ENCODE measurements at places on chromosomes 7 and 10.
A peak's percentile ranks its signal among the peaks of the same experiment; 100 is the strongest.

GRCh38 chr10:17835688-17836087 lies 26.5 kb downstream of the MRC1 start:
- peak; percentile 68 for DNase-seq

- DNase-seq: no peak
These were observed 85.4 kb downstream of the RNF32 start for GRCh38 chr7:156725936-156726335.

GRCh38 chr7:51012569-51013217 lies 230.0 kb upstream of the GRB10 start:
- DNase-seq: no peak

DNA sequence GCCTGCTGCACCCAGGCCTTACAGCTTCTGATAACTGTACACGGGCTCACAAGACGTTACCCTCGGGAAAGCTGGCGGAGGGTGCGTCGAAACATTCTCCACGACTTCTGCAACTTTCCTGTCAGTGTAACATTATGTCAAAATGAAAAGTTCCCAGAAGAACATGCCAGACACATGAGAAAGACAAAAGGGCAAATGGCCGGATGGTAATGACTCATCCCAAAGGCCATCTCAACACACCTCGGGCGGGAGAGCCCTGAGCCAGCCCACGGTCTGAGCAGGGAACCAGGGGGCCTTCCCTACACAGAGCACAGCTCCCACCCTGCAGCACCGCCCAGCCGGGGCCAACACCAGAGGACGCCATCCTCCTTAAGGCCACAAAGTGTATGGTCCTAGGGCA lies 118.7 kb downstream of the MAD1L1 start:
- peak; percentile 38 for DNase-seq

DNA sequence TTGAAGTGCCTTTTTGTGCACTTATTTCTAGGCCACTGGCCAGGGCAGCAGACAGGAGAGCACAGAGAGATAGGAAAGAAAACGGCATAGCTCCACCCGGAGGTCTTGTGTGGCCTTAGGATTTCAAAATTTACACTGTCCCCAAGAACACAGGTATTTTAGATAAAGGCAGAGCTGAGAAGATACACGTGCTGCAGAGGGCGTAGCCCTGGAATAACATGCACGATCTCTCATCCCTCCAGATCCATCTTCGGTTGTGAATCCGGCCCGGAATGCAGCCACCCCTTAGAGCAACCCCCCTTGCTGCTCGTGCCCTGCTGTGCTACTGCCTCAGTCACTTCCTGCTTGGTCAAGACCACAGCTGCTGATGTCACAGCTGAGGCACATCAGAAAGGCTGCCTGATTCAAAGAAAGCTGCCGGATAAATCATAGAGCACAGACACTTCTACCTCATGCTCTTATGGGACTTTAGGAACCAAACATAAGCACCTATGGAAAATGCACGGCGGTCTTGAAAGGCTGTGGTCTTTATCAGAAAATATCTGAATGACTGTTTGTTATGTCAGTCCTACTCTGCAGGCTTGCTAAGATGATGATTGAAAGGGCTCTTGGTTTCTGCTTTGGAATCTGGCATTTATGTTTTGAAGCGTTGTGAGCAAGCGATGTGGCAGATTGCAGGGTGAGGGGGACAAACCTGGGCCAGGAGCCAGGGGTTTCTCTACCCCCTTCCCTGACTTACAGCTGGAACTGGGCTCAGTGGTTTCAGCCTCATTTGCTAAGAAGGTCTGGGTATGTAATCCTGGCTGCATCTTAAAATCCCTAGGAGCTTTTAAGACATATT lies 152.0 kb downstream of the SVIL start:
- DNase-seq: peak; percentile 10

DNA sequence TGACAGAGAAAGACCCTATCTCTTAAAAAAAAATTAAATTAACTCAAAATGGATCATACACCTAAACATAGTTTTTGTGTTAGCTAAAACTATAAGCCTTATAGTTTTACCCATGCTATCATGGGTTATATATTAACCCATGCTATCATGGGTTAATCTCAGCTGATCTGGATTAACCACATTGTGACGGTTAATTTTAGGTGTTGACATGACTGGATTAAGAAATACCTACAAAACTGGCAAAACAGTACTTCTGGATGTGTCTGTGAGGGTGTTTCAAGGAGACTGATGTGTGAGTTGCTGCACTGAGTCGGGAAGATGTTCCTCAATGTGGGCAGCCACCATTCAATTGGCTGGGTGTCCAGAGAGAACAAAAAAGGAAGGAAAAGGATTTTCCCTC lies 44.3 kb upstream of the FXYD4 start:
- no peak for DNase-seq

DNA sequence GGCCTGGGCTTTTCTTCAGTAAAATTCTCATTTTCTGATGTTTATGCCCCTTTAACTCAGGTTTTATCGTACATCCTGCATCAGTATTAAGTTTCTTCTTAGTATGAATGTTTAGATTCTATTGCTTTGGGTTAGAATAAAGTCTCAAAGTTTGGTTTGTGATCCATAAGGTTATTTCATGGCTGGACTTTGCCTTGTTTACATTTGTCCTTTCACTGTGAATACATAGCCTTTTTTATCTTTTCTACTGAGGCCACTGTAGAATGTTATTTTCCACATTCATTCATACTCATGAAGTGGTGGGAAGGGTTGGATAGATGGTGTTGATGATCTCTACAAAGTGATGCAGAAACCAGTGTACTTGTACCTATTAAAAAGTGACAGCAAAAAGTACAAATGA lies 59.8 kb downstream of the CCSER2 start:
- DNase-seq: no peak

DNA sequence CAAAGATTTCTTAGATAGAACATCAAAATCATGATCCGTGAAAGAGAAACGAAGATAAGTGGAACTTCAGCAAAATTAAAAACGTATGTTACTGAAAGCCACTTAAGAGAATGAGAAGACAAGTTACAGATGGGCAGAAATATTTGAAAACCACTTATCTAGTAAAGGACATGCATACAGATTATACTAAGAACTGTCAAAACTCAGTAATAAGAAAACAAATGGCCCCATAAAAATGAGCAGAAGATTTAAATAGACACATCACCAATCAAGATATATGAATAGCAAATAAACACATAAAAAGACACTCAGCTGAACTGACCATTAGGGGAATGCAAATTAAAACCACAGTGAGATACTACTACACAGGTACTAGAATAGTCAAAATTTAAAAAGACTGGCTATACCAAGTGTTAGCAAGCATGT lies 343.7 kb downstream of the PTEN start:
- no peak for DNase-seq

DNA sequence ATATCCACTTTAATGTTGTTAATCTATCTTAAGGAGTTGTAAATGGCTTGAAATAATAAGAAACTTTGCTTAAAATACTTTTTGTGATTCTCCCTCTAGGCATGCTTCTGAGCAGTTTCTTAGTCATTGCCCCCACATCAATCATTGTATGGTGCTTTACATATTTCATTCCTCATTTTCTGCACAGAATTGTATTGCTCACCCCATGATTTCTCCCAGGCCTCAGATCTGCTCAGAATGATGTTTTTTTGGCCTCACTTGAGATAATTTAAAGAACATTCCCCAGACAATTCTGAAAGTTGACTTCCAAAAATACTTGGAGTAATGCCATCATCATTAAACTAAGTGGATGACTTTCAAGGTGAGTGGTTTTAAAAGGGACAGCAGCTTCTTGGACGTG lies 82.1 kb upstream of the PRPS1L1 start:
- DNase-seq: no peak

DNA sequence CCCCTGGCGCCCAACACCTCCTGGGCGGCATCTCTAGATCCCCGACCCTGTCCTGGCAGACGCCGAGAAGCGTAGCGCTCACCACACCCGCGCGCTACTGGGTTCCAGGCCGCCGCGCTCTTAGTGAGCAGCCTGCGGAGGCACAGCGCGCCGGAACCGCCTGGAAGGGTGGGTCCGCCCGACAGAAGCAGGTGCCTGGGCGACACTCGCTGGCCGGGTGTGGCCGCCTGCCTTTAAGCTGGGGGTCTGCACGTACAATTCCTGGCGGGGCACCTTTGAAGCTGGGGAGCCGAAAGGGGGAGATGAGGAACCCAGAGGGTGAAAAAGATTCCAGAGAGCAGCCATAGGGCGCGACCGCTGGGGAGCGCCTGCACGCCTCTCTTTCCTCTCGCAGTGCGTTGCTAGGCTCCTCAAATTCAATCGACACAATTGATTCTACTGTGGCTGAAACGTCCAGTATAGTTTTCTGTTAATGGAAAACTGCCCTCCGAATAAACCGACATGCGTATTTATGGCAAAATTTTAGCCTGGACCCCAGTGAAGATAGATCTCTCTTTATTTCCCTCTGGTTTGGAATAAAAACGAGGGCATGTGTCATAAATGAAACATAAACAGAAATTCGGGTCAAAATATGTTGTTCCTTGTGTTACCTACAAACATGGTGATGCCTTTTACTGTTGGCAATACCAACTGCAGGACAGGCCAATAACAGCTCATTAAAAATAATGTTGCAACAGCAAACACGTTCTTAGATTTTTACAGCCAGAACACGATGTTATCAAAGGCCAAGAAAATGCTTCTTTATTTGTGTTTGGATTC lies 4.6 kb downstream of the HMX3 start:
- no peak for DNase-seq

- DNase-seq: no peak
These were observed 69.3 kb downstream of the ADRA2A start for GRCh38 chr10:111146025-111146640.

DNA sequence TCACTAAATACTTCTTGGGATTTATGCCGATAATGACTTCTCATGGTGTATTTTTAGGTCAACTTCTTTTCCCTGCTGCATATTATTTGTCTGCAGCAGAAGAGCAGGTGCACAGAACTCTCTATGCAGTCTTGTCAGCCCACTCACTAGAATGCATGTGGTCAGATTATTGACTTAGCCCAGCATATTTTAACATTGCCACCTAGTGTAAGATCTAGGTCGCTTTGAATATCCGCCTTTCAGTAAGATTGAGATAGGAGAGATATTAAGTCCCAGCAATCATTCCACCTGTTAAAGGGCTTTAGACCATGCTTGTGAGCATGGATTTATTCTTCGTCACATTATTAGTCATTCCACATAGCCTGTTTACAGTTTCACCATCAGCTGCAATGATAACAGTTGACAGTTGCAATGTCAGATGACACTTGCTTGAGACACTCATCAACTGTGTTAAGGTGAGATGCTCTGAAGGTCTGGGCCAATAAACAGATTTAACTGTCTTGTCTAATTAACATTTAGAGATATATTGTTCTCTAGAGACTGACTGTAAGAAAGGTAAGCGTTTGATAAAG lies 491.7 kb downstream of the ARL4A start:
- DNase-seq: no peak

- no peak for DNase-seq
These were observed 88.6 kb downstream of the SEC23IP start for GRCh38 chr10:119980956-119981750.

DNA sequence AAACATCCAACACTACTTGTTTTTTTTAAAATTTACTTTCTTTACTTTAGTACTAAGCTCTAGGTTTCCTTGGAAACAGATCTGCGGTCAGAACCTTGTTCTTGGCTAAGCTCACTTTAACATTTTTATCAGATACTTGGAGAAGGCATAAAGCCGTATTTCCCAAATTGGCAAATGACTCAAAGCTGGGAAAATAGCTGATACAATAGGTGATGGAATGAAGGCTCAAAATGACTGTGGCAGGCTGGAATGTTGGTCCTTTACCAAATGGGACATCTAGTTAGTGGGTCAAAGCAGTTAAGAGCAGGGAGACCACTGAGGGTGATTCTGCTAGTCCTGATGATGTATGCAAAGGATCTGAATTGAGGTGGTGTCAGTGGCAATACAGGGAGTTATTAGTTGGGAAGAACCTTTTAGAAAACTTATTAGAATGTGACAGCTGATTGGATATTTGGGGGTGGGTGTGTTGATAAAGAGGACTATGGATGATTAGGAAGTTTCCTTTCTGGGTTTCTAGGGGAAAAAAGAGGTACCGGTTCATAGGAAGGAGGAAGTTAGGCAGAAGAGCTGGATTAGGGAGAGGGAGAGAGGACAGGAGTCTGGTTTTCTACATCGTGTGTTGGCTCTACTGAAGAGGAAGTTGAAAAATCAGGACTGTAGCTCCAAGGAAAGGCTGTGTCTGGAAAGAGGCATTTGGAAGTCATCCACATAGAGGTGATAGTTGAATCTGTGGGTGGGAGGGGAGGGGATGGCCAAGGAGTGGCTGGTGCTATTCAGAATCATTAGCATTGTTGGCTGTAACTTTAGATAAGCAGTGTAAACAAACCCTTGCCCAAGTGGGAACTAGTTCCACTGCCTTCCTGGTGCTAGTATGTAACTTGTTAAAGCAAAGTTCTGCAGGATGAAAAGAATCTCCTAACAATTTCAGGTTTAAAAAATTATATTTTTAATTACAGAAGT lies 13.1 kb downstream of the PLCE1 start:
- DNase-seq: peak; percentile 34

DNA sequence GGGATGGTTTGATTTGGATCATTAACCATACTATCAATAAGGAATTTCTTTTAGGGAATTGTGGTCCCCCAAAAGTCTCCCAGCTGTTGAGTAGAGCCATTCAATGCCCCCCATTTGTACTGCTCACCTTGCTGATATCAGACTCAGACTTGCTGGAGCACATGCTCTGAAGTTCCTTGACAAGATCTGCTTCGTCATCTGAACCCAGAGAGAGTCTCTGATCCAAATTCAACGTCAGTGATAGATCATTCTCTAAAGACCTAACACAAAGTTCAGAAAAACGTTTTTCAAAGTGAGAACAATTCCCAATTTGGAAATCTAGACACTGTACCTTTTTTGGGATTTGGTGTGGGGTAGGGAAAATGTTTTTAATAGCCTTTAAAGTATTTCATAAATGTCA lies 153.9 kb downstream of the CTTNBP2 start:
- DNase-seq: no peak

- no peak for DNase-seq
These were observed 122.7 kb downstream of the RAPGEF5 start for GRCh38 chr7:22234227-22234626.

DNA sequence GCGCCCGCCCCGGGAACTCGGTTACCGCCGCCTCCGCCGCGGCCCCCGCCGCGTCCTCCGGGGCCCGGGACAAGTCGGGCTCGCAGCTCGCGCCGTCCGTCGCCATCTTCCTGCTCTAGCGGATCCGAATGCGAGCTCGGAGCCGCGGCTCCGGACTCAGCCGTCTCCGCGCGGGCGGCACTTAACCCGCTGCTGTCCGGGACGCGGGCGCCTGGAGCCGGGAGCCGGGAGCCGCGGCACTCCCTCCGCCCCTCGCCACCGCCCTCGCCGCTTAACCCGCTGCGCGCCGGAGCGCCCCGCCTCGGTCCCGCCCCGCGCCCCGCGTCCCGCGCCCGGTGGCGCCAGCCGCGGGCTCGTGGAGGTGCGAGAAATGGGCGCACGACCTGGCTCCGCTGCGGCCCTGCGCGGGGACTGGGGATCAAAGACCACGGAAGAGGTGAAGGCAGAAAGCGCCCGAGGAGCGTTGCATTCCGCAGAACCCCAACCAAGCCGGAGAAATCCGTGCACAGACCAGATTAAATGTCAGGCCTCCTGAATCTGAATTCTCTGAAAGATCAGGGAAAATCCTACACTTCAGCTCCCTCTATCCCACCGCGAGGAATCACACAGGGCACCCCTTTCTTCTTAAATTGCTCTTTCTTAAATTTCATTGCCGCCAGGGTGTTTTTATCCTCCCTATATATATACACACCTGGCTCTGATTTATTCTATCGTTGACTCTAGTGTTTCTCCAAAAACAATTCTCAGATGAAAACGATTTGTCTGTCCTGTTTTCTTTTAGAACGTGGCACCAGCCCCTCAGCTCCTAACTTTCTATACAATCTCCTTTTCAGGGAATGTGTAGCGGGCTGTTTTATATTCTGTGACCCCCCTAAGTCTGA lies at the start of gene CTTNBP2:
CTTNBP2 (minus strand) TSS at position 132 of the 881 bp plus-strand sequence; CDS start at position 106, 26 bp downstream.
- peak; percentile 19 for DNase-seq

GRCh38 chr10:46517541-46517940 lies 38.9 kb downstream of the GPRIN2 start:
- DNase-seq: no peak
